ENCODE measurements at places on chromosomes 16 and 17. TPM values are rescaled to one million over a fixed set of nuclear protein-coding genes. Genes with fewer than 3 reads are reported as not detected.

- no peak for DNase-seq
- H3K4me1 ChIP-seq: peaks cover 25% of the 10 kb centered on the region
- no peaks in the 10 kb centered on the region for H3K36me3 ChIP-seq
- H3K27ac ChIP-seq: no peak overlapping the region
- no peak overlapping the region for H3K4me3 ChIP-seq
Observed at GRCh38 chr16:56121156-56121500, 70.2 kb upstream of the GNAO1 start.

KRTAP1-5 gene
- not detected for total RNA-seq

CLEC3A gene
- total RNA-seq: not detected

NPW gene
- total RNA-seq: 16.1 TPM

MT1A gene
- not detected for total RNA-seq

DNA sequence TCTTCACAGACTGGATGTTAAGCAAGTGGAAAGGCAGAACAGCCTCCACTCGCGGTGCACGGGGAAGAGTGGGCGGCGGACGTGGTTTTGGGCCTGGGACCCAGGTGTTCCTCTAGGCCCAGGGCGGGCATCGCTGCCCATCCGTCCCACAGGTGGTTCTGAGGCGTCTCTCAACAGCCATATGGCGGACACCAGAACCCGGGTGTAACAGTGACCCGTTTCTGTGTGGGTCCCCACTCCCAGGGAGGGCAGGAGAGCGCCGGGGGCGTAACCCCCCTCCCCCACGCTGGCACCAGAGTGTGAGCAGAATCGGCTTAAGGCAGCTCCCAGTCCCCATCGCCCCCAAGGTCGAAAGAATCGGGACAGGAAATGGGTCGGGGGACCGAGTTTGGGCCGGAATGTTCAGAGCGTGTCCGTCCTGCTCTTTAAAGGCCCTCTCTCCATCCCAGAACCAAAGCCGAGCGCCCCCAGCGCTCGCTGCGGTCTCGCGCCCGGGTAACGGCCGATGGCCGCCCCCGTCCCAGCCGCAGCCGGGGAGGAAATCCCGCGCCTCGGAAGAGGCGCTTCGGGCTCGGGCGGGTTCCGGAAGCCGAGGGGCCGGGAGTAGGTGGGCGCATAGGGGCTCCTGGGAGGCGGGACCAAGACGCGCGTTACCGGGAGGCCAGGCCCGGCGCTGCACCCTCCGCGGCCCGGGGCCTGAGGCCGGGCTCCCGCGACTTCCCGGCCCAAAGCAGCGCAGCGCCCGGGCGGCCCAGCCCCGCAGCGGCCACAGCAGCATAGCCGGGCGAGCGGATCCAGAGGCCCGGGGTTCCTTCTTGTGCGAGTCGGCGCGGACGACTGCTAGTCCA lies at the start of gene TK2:
Gene TK2 (minus strand): TSS at position 839 of the 848 bp plus-strand sequence. CDS start 61 bp downstream, at position 778.
- peaks cover 1% of the 10 kb centered on the region for H3K27me3 ChIP-seq
- H3K4me3 ChIP-seq: peak within 1 kb of the TSS; percentile 75
- peaks cover 51% of the 10 kb centered on the region for H3K4me1 ChIP-seq
- DNase-seq: peak; percentile 76

PPP1R1B gene
- 0.75 TPM for total RNA-seq

DNA sequence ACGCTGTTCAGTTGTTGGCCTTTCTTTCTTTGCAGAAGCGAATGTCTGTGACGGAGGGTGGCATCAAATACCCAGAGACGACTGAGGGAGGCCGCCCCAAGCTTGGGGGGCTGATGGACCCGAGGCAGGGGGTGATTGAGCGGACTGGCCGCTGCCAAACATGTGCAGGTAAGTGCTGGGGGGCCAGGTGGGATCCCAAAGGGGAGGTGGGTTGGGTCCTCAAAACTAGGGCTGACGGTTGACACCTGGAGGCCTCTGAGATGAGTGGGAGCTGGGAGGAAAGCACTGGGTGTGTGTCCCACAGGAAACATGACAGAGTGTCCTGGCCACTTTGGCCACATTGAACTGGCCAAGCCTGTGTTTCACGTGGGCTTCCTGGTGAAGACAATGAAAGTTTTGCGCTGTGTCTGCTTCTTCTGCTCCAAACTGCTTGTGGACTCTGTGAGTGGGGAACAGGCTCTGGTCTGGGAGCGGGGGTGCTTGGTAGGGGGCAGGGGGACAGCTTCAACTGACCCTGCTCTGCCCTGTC lies 11.8 kb downstream of the POLR2A start:
- peaks cover 45% of the 10 kb centered on the region for H3K36me3 ChIP-seq
- H3K27ac ChIP-seq: no peak overlapping the region
- no peak for DNase-seq
- no peaks in the 10 kb centered on the region for H3K27me3 ChIP-seq

- no peak overlapping the region for H3K4me3 ChIP-seq
- DNase-seq: peak; percentile 75
- peaks cover 9% of the 10 kb centered on the region for H3K4me1 ChIP-seq
- peaks cover 18% of the 10 kb centered on the region for H3K36me3 ChIP-seq
- H3K27me3 ChIP-seq: no peaks in the 10 kb centered on the region
Observed at GRCh38 chr17:29579866-29580771, 9.3 kb downstream of the GIT1 start.

GRCh38 chr17:82173351-82174041 lies 39.1 kb downstream of the CCDC57 start:
- H3K4me1 ChIP-seq: peaks cover 27% of the 10 kb centered on the region
- H3K4me3 ChIP-seq: no peak overlapping the region
- H3K27me3 ChIP-seq: no peaks in the 10 kb centered on the region
- H3K36me3 ChIP-seq: peaks cover 49% of the 10 kb centered on the region
- no peak for DNase-seq
- no peak overlapping the region for H3K27ac ChIP-seq

GRCh38 chr16:57146040-57146647 lies 39.7 kb downstream of the PSME3IP1 start:
- no peak overlapping the region for H3K27ac ChIP-seq
- no peak for DNase-seq
- no peaks in the 10 kb centered on the region for H3K27me3 ChIP-seq
- peaks cover 22% of the 10 kb centered on the region for H3K4me1 ChIP-seq

GRCh38 chr17:68179236-68179925 lies 68.5 kb upstream of the AMZ2 start:
- no peak for DNase-seq
- H3K4me3 ChIP-seq: no peak overlapping the region
- peaks cover 7% of the 10 kb centered on the region for H3K36me3 ChIP-seq
- no peaks in the 10 kb centered on the region for H3K27me3 ChIP-seq

- H3K27me3 ChIP-seq: peaks cover 58% of the 10 kb centered on the region
- H3K36me3 ChIP-seq: no peaks in the 10 kb centered on the region
- no peak overlapping the region for H3K4me3 ChIP-seq
Observed at GRCh38 chr16:55046916-55047315, 116.3 kb downstream of the IRX5 start.

DNA sequence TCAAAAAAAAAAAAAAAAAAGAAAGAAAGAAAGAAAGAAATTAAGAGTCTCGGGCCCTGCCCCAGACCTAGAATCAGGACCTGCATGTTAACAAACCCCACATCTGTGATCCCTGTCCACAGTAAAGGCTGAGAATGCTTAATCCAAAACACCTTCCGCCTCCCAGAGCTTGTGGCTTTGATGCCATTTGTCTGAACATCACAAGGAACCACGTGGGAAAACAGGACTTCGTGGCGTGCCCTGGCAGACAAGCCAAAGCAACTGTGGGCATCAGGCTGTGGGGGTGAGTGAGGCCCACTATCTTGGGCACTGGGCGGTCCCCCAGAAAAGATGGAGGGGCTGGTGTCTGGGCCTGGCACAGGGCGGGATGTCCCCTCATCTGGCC lies 173.4 kb upstream of the CIBAR2 start:
- H3K27me3 ChIP-seq: no peaks in the 10 kb centered on the region
- no peak overlapping the region for H3K27ac ChIP-seq
- DNase-seq: no peak

DNA sequence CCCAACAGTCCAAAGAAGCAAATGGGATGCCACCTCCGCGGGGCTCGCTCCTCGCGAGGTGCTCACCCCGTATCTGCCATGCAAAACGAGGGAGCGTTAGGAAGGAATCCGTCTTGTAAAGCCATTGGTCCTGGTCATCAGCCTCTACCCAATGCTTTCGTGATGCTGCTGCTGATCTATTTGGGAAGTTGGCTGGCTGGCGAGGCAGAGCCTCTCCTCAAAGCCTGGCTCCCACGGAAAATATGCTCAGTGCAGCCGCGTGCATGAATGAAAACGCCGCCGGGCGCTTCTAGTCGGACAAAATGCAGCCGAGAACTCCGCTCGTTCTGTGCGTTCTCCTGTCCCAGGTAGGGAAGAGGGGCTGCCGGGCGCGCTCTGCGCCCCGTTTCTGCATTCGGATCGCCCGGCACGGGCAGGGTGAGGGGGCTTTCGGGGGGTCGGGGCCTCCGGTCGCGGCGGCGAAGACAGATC lies at the start of gene CDH13:
Gene CDH13 (plus strand): TSS at position 179 of the 471 bp plus-strand sequence.
- peaks cover 86% of the 10 kb centered on the region for H3K27me3 ChIP-seq
- H3K27ac ChIP-seq: no peak within 1 kb of the TSS
- DNase-seq: no peak
- H3K36me3 ChIP-seq: no peaks in the 10 kb centered on the region

GRCh38 chr16:30342751-30343490 lies 12.2 kb downstream of the CD2BP2 start:
- no peak overlapping the region for H3K27ac ChIP-seq
- no peaks in the 10 kb centered on the region for H3K27me3 ChIP-seq
- no peaks in the 10 kb centered on the region for H3K36me3 ChIP-seq
- H3K4me3 ChIP-seq: no peak overlapping the region

DNA sequence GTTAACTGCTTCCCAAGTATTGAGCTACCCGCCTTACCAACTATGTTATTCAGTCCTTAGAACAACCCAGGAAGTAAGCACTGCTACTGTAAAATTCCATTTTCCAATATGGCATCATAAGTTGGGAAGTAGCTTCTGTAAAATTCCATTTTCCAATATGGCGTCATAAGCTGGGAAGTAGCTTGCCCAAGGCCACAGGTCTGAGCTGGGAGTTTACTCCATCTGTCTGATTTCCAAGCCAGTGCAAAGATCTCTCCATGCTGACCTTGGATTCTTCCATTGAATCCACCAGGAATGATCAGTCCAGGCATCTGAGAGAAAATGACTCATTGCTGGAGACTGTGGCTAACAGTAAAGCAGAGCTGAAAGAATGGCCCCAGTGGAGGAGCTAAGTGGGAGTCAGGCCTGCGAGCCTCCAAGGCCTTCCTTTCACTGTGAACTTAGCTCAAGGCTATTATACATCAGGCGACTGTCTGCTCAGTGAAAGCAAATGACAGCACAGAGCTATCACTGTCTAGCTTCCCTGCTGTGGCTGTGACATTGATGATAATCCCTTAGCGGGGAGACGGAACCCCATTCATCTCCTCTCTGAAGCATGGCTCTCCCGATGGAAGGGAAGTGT lies 430.4 kb downstream of the HAPSTR1 start:
- H3K4me1 ChIP-seq: peaks cover 55% of the 10 kb centered on the region
- DNase-seq: no peak
- peak overlapping the region; percentile 67 for H3K27ac ChIP-seq
- no peaks in the 10 kb centered on the region for H3K36me3 ChIP-seq
- H3K4me3 ChIP-seq: no peak overlapping the region
- H3K27me3 ChIP-seq: no peaks in the 10 kb centered on the region

- H3K27me3 ChIP-seq: peaks cover 59% of the 10 kb centered on the region
- no peak overlapping the region for H3K27ac ChIP-seq
- peak overlapping the region; percentile 39 for H3K4me3 ChIP-seq
- H3K4me1 ChIP-seq: peaks cover 34% of the 10 kb centered on the region
- no peaks in the 10 kb centered on the region for H3K36me3 ChIP-seq
- DNase-seq: no peak
Observed at GRCh38 chr17:6554342-6554741, 2.0 kb downstream of the PITPNM3 start.

DNA sequence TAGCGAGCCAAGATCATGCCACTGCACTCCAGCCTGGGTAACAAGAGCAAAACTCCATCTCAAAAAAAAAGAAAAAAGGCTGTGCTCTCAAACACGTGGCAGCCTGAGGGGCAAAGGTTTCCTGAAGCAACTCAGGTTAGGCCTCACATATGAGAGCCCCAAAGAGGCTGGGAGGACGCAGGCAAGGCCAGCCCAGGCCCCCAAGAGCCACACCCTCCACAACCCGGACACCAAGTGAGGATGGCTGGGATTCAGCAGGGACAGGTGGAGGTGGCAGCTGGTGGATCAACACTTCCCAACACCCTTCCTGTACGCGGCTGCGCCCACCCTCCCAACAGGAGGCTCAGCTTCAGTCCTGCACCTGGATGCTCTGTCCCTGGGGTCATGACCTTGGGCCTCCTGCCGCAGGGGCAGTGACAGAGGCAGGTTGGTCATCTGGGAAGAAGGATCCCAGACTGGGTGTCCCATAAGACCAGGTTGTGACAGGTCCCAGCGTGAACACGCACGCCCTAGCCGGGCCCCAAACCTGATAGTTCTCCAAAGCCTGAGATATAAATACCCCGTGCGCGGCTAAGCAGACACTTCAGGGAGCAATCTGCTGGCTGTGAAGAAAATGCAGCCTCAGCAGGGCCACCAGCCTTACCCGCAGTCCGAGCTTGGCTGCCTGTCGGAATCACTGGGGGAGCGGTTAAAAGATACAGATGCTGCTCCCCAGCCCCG lies 78.1 kb downstream of the TIMM22 start:
- no peaks in the 10 kb centered on the region for H3K4me1 ChIP-seq
- H3K27me3 ChIP-seq: no peaks in the 10 kb centered on the region
- H3K4me3 ChIP-seq: no peak overlapping the region

DNA sequence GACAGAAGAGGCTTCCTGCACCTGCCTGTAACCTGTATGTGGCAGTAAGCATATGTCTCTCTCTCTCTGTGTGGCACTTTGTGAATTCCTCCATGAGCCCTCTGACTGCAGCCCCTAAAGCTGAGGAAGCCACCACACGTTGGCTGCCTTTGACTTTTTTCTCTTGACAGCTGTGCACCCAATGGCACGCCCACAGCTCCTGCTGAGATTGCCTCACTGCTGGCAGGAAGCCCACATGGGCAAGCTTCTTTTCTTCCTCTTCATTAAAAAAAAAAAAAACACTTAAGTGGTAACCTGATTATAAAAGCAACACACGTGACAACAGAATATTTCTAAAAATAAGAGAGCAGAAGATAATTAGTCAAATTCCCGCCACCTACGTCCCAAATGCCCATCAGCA lies 34.0 kb upstream of the PIRT start:
- no peak overlapping the region for H3K27ac ChIP-seq
- no peaks in the 10 kb centered on the region for H3K4me1 ChIP-seq
- no peak for DNase-seq
- H3K4me3 ChIP-seq: no peak overlapping the region

DNA sequence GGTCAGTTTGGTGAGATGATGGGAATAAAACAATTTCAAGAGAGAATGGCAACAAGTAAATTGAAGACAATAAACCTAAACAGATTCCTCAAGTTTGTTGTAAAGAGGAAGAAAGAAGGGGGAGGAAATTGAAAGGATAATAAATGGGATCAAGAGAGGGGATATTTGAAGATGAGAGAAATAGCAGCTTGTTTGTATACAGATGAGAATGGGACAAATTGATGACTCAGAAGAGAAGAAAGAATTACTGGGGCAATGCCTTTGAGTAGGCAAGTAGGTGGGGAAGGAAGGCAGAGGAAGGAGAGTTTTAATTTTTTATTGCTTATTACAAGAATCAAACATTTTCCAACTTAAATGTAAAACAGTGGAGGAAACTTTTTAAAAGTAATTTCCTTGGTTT lies 98.3 kb downstream of the CHD9 start:
- no peak overlapping the region for H3K4me3 ChIP-seq
- no peaks in the 10 kb centered on the region for H3K4me1 ChIP-seq
- no peak overlapping the region for H3K27ac ChIP-seq
- no peaks in the 10 kb centered on the region for H3K27me3 ChIP-seq

- no peak overlapping the region for H3K4me3 ChIP-seq
- H3K36me3 ChIP-seq: no peaks in the 10 kb centered on the region
- DNase-seq: no peak
- peaks cover 13% of the 10 kb centered on the region for H3K27me3 ChIP-seq
- H3K27ac ChIP-seq: no peak overlapping the region
Observed at GRCh38 chr17:83149761-83150251, 70.4 kb downstream of the METRNL start.

- no peak overlapping the region for H3K4me3 ChIP-seq
- no peak for DNase-seq
- peaks cover 15% of the 10 kb centered on the region for H3K4me1 ChIP-seq
Observed at GRCh38 chr17:74394275-74394950, 27.1 kb downstream of the GPR142 start.

Measured in mesothelial cell of epicardium (in vitro differentiated cells).